Fibroblast of villous mesenchyme (primary cell): ENCODE measurements at places on chromosomes 11 and 22. TPM values are rescaled to one million over a fixed set of nuclear protein-coding genes. Genes with fewer than 3 reads are reported as not detected.
A peak's percentile ranks its signal among the peaks of the same experiment; 100 is the strongest.

GRCh38 chr11:120203626-120204025 is 7.2 kb upstream of the OAF start:
- peak; percentile 58 for DNase-seq

- DNase-seq, result peak; percentile 5
These were observed 1.7 kb downstream of the MN1 start for GRCh38 chr22:27799827-27800249.

DNA sequence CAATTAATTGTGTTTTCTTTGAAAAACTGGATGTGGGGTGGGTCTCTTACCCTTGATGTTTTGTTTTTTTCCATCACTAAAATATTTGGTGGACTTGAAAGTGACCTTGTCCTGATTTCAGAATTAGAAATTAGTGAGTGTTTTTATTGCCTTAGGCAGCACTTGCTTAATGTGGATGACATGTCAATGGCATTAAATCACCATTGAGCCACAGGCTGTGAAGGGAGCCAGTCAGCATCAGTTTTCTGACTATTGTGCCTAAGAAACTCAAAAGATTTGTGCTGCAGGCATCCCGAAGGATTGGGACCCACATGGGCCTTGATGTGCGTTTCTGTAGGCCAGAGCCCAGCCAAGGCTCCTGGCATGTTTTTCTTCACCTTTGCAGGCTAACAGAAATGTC is 53.8 kb downstream of the SWAP70 start:
- peak; percentile 11 for DNase-seq

The STX5 gene
- 35.1 and 47.5 TPM in 2 replicates for total RNA-seq

The RAB30 gene
- 11.3 and 12.5 TPM in 2 replicates for total RNA-seq

The TNNI2 gene
- total RNA-seq, result not detected in 2 replicates

The NTM gene
- total RNA-seq, result 7.3 and 24.2 TPM in 2 replicates

The F2 gene
- not detected in 2 replicates for total RNA-seq
